ENCODE measurements at places on chromosomes 13 and 19. TPM values are rescaled to one million over a fixed set of nuclear protein-coding genes. Genes with fewer than 3 reads are reported as not detected.

LILRA1 gene
- not detected for total RNA-seq

NLRP9 gene
- total RNA-seq, result not detected

REX1BD gene
- total RNA-seq, result 71.8 TPM

DNA sequence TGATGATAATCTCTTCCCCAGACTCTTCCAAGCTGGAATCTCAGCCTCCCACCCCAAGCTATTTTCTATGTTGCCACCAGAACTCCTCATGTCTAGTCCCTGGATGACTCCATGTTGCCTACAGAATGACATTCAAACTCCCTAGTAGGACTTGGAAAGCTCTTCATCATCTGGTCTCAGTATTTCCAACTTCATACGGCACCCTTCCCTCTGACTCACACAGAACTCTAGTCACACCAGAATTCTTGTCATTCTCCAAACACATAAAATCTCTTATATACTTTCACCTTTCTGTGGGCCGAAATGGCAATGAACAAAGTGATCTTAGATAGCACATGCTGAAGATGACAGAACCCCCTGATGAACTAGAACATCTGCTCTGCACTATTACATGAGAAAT is 86.2 kb downstream of the CAB39L start:
- DNase-seq, result no peak

DNA sequence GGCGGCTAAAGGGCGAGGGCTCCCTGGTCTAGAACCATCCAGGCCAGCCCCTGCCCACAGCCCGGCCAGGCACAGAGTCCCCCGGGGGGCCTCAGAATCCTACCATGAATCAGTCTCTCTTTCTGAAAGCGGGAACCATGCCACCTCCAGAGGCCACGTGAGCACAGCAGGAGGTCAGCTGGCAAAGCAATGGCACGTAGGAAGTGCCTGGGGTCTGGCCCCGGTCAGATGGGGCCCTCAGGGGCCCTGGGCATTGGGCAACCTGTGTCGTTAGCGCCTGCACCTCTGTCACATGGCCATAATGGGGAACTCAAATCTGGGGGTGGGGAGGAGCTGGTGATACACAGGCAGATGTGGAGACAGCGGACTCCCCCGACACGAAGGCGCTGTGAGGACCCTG is 8.8 kb downstream of the MFSD12 start:
- no peak for DNase-seq

DNA sequence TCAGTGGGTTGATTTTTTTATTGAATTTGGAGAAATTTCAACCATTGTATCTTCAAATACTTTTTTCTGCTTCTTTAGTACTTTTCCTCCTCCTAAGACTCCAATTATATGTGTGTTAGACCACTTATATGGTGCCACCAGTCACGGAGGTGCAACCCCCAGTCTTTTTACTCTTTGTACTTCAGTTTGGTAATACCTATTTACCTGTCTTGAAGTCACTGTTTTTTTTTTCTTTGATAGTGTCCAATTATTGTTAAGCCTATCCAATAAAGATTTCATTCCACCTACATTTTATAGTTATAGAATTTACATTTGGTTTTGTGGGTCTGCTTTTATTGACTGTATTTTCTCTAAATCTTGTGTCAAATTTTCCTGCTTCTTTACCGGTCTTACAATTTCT is 14.9 kb downstream of the ZNF283 start:
- DNase-seq, result no peak
